Stimulated activated CD4-positive, alpha-beta T cell treated with anti-CD3 and anti-CD28 coated beads, TNF-alpha, amount 100 ng/mL, for 1 hour (primary cell): ENCODE measurements at places on chromosomes 5 and 9.

- DNase-seq: no peak
These were observed 55.2 kb upstream of the SHISAL2B start for GRCh38 chr5:64634997-64635686.

GRCh38 chr5:121257621-121258020 lies 594.1 kb upstream of the FTMT start:
- DNase-seq: no peak

- DNase-seq: no peak
These were observed 183.4 kb downstream of the DMRT2 start for GRCh38 chr9:1233568-1233967.

DNA sequence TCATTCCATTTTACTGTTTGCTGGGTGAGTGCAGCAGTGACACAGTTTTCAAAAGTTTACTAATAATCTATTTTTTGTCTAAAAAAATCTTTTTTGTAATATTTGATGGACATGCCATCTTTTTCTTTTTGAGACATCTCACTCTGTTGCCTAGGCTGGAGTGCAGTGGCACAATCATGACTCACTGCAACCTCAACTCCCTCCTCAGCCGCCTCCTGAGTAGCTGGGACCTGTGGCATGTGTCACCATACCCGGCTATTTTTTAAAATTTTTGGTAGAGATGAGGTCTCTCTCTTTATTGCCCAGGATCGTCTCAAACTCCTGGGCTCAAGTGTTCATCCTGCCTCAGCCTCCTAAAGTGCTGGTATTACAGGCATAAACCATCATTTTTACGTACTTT lies 86.0 kb downstream of the KDM4C start:
- DNase-seq: no peak

- DNase-seq: no peak
These were observed 12.4 kb upstream of the SUB1 start for GRCh38 chr5:32572778-32573480.
